Fibroblast of lung (primary cell): ENCODE measurements at places on chromosomes 5 and 9. TPM values are rescaled to one million over a fixed set of nuclear protein-coding genes. Genes with fewer than 3 reads are reported as not detected.

The PRUNE2 gene
- 44.9 and 95.6 TPM in 2 replicates for total RNA-seq

The PCDHB7 gene
- 1.0 and 1.5 TPM in 2 replicates for total RNA-seq

The ADRA1B gene
- total RNA-seq = 0.26 and 0.99 TPM in 2 replicates

The DROSHA gene
- 42.1 and 48.4 TPM in 2 replicates for total RNA-seq

The FYB1 gene
- total RNA-seq = under 0.01 TPM in 1 of 2 replicates, not detected in the other

- H3K36me3 ChIP-seq = no peaks in the 10 kb centered on the region
- no peaks in the 10 kb centered on the region for H3K4me1 ChIP-seq
- no peaks in the 10 kb centered on the region for H3K27me3 ChIP-seq
- no peak overlapping the region for H3K4me3 ChIP-seq
Observed at GRCh38 chr9:18427691-18428090, 46.3 kb upstream of the ADAMTSL1 start.

GRCh38 chr9:22116758-22117157 lies 107.7 kb upstream of the CDKN2B start:
- no peaks in the 10 kb centered on the region for H3K36me3 ChIP-seq
- no peak for DNase-seq
- no peak overlapping the region for H3K27ac ChIP-seq
- H3K4me3 ChIP-seq = no peak overlapping the region
- H3K4me1 ChIP-seq = peaks cover 22% of the 10 kb centered on the region
- no peaks in the 10 kb centered on the region for H3K27me3 ChIP-seq

- no peaks in the 10 kb centered on the region for H3K27me3 ChIP-seq
- H3K4me1 ChIP-seq = no peaks in the 10 kb centered on the region
- H3K27ac ChIP-seq = no peak overlapping the region
- DNase-seq = no peak
- no peaks in the 10 kb centered on the region for H3K36me3 ChIP-seq
- no peak overlapping the region for H3K4me3 ChIP-seq
Observed at GRCh38 chr5:36590513-36591286, 15.7 kb upstream of the SLC1A3 start.

GRCh38 chr9:93092251-93092991 lies 3.6 kb upstream of the CARD19 start:
- no peaks in the 10 kb centered on the region for H3K27me3 ChIP-seq
- peak overlapping the region; percentile 56 for H3K27ac ChIP-seq
- H3K4me3 ChIP-seq = no peak overlapping the region
- DNase-seq = no peak
- peaks cover 10% of the 10 kb centered on the region for H3K4me1 ChIP-seq

DNA sequence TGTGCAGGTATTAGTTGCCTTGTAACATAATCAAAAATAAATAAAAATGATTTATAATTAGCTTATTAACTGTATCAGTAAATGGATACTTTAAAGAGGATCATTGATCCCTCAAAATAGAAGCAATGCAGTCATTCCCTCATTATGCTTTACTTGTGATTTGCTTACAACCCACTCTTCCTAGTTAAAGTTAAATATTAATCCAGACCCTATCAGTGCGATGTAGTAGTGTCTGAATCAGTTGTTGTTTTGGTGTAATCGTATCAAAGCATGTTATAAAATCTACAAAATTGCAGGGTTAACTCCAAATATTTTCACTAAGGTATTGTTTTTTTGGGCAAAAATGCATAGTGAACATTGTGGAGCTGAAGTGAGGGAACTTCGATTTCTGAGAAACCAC lies 17.6 kb downstream of the TENT4A start:
- peaks cover 29% of the 10 kb centered on the region for H3K4me1 ChIP-seq
- H3K27me3 ChIP-seq = no peaks in the 10 kb centered on the region
- no peak for DNase-seq
- no peaks in the 10 kb centered on the region for H3K36me3 ChIP-seq
- peak overlapping the region; percentile 29 for H3K27ac ChIP-seq
- no peak overlapping the region for H3K4me3 ChIP-seq

- no peaks in the 10 kb centered on the region for H3K27me3 ChIP-seq
- H3K27ac ChIP-seq = no peak overlapping the region
- no peak for DNase-seq
- no peaks in the 10 kb centered on the region for H3K36me3 ChIP-seq
Observed at GRCh38 chr5:13913962-13914361, 30.5 kb downstream of the DNAH5 start.

DNA sequence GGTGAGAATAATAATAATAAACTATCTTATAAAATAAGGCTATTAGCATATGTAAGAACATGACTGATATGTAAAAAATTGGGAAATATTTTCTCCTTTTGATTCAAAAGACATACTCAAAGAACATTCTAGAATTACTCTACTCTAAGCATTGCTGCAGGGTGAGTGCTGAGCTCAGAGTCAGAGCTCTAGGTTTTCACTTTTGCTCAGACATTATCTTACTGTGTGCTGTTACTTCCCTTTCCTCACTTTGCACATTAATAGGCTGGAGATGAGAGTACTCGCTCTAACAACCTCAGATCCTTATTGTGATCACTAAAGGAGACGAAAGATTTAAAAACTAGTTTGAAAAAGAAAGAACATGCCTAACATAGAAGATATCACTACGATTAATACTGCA lies 99.4 kb upstream of the C9orf72 start:
- no peaks in the 10 kb centered on the region for H3K4me1 ChIP-seq
- no peaks in the 10 kb centered on the region for H3K36me3 ChIP-seq
- DNase-seq = no peak
- no peak overlapping the region for H3K4me3 ChIP-seq
- H3K27ac ChIP-seq = no peak overlapping the region
